ENCODE measurements at places on chromosomes 7 and 10. TPM values are rescaled to one million over a fixed set of nuclear protein-coding genes. Genes with fewer than 3 reads are reported as not detected.

DNA sequence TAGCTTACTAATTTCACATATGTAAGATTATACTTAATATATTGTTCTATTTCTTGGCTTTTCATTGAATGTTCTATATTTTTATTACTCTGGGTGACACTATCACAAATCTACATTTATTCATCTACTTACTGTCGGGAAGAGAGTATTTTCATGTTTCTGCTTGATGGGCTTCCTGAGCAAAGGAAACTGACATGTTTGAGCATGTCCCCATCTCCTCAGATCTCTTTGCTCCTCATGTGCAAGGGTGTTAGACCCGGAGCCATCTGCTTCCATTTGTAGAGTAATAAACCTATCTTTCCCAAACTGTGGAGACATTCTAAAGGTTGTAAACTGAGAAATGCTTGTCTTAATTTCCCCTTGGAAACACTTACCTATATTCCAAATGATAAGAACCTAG is 103.5 kb downstream of the LSMEM1 start:
- DNase-seq: no peak

- DNase-seq: no peak
Observed at GRCh38 chr10:130871406-130871805, 440.1 kb downstream of the TCERG1L start.

MGAM2 gene
- total RNA-seq: 0.13 TPM

NODAL gene
- not detected for total RNA-seq
